ENCODE measurements at places on chromosomes 2 and 18.

DNA sequence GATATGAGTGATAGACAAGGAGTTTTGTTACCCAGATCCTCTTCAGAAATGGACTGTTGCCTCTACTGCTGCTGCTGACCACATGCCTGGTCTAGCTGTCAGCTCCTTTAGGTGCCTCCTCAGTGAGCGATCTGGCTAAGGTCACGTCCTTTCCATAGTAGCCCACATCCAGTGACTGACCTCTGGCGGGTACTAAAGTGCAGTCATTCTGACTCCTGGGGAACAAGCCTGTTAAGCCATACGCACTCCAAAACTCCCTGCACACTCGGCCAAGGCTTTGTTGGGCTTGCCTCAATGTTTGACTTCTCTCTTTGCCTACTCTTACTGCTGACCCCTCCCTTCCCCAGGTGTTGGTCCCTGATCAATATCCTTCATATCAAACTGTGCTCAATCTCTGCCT lies 685.2 kb downstream of the IRS1 start:
- DNase-seq, result peak; percentile 28

GRCh38 chr2:39491653-39492052 lies 54.6 kb upstream of the MAP4K3 start:
- no peak for DNase-seq

GRCh38 chr2:201955702-201956141 lies 77.9 kb upstream of the FZD7 start:
- no peak for DNase-seq

GRCh38 chr2:216583147-216583546 lies 50.1 kb upstream of the IGFBP2 start:
- no peak for DNase-seq

DNA sequence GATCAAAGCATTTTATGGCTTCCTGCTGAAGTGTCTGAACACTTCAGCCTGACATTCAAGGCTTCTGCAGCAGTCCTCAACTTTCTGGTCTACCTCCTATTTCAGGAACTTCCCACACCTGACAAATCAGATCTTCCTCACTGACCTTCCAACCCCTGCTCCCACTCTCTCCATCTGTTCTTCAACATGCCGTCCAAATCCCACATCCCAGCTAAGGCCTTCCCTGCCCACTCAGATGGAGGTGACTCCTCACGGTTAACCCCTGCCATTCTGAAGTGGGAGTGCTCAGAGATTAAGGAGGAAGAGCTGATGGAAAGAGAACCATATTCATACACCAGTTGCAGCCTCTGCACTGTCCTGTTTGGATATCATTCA lies 104.8 kb downstream of the POLR1A start:
- no peak for DNase-seq

DNA sequence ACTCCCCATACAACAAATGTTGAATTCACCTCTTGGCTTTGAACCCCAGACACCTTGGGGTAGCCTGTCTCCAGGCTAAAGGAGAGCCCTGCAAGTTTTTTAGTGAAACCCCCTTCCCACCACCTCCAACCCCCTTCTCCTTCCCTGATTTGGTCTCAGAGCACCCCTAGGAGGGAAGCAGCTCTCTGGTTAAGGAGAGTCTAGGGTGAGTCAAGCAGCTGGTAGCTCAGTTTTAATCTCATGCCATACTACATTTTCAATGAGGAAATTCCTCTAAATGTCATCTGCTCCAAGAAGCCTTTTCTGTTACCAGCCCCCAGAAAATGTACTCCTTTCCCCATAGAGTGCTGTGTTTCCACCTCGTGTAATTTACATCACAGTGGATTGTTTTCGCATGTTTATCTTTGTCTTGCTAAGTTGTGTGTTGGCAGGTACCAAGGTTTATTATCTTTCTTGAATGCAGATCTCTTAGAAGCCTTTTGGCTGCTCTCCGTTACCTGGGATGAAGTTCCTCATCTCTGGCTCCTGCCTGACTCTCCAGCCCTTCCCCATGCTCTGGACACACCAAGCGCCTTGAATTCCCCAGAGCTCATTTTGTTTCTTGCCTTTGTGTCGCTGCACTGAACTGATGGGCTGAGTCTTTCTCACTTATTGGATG lies 82.2 kb downstream of the ASAP2 start:
- DNase-seq, result peak; percentile 35

- DNase-seq, result peak; percentile 84
These were observed 211.9 kb downstream of the AGPS start for GRCh38 chr2:177604271-177605065.

GRCh38 chr2:219331560-219332213 lies 857 bp downstream of the RESP18 start:
- DNase-seq, result peak; percentile 17

- DNase-seq, result peak; percentile 46
These were observed 356.9 kb downstream of the TNS1 start for GRCh38 chr2:217645896-217646295.

DNA sequence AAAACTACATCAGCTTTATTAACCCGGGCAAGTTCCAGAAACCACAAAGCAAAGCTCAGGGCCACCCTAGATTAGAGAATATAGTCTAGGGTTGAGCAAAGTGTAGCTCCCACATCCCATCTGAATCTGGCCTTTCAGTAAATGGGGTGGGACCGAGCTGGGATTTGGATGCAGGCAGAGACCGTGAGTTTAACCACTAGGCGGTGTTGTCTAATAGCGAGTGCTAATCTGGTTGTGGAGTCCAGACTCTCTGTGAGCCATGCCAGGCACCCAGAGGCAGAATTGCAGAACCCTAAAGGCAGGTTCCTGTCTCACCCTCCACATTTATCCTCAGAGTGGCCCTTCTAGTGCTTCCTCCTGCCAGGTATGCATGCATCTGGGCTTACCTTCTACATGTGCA lies 435.9 kb downstream of the TSN start:
- no peak for DNase-seq

DNA sequence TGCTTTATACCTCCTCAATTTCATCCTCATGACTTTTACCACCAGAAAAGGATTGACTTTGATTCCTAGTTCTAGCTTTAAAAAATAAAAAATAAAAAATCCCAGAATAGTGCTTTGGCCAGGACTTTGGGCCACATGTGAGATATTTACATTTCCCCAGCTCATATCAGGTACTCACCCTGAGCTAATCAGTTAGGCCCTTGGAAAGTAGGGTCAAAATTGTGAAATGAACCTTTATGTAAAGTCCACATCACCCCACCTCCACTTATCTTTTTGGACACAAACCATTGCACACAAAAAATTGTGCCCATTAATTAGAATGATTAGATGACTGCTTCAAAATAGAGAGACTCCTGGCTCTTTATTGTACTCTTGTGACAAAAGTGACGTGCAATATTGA lies 17.2 kb downstream of the ME2 start:
- DNase-seq, result no peak

GRCh38 chr2:191693778-191694177 lies 15.8 kb downstream of the NABP1 start:
- no peak for DNase-seq

- no peak for DNase-seq
These were observed 162.8 kb downstream of the GLI2 start for GRCh38 chr2:120898496-120898895.

DNA sequence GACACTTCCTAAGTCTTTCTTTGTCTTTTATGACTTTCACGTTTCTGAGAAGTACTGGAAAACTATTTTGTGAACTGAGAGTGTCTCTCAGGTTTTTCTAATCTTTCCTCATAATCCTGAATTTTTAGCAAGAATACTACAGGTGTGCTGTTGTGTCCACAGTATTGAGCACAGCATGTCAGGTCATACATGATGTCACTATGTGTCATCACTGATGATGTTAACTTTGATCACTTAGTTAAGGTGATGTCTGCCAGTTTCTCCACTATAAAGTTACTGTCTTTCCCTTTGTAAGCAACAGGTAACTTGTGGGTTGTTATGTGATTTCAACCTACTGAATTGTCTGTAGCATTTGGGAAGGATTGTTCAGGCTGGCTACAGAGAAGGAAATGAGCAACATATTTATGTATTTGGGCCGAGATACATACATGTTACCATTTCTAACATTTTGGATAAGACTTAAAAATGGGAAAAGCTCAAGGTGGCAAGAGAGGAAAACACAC lies 11.1 kb downstream of the MATN3 start:
- no peak for DNase-seq

GRCh38 chr2:3453190-3453999 lies 65.9 kb downstream of the ADI1 start:
- no peak for DNase-seq

DNA sequence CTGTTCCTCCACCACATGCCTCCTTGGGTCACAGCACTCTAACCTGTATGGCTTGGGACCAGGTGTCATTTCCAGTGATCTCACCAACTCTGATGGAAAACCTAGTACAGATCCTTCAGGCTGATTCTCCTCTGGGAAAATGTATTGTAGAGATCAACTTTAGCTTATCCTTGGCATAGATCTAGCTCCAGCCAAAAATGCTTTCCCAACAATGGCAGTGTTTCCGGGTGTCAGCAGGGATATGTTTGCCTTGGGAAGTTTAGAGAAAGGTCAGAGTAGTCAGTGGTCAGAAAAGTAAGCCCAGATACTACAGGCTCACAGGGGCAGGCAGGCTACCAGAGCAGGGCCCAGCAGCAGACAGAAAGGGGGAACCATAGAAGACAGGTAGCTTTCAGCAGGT lies 73.6 kb downstream of the CD8B2 start:
- no peak for DNase-seq
